ENCODE measurements at places on chromosomes 5 and 9.

DNA sequence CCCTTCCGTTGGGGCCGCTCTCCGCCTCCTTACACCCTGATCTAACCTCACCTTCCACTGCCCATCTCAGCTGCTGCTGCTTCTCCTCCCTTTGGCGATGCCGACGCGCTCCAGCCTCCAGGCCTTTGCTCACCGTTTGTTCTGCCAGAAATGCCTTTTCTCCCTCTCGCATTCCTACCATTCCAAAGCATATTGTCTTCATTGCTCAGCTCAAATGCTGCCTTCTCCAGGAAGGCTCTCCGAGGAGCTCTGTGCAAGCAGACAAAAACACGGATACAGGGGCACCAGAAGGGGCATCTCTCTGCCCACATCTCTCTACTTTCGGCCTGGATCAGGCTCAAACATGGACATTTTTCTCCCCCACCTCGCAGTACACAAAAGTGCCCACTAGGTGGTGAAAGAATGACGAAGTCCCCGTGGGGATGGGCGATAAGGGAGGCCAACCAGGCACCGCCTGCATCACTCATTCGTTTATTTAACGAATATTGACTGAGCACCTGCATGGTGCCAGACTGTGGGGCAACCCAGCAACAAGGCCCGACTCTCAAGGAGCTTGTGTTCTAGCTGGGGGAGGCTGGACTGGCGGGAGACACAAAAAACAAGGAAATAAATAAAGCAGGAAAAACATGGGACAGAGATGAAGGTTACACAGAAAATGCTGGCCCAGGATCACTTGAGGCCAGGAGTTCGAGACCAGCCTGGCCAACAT is 7.3 kb upstream of the GRHPR start:
- DNase-seq: no peak

DNA sequence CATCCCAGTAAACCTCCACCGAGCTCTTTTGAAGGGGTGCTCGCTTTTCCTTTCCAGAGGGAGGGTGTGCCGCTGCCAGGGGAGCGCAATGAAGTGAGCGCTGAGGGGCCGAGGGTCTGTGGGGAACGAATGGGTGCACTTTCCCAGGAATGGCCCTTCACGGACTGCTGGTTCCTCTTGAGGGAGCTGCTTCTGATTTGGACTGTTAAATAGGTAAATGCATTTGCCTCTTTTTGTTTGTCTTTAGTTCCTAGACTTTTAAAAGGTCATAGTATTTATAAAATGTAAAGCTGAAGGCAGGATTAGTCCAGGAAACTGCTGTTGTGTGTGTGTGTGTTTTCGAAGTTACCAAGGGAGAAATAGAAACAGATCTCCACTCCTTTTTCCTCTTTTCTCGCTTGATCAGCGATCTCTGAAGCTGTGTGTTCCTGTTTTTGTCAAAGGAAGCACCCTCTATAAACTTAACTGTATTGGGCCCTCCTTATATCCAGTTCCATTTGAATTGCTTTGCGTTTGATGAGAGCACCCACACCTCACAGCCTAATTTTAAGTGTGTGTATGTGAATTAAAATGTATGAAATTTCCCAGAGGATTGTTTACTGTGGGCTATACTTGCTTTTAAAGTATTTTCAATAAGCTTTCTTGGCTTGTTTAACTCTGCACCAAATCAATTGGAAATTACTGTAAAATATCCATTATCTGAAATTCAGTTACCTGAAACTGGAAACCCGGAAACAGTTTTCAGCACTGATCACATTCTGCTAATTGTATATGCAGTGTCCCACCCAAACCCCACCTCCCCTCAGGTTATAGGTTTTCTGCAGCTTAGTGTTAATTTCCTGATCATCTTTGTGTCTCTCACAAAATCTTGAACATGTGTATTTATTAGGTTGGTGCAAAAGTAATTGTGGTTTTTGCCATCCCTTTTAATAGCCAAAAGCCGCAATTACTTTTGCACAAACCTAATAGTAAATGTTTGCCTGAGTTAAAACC is 966 bp downstream of the SNX2 start:
- DNase-seq: no peak

GRCh38 chr9:97983589-97984187 is 547 bp downstream of the ANP32B start:
- DNase-seq: peak; percentile 91

DNA sequence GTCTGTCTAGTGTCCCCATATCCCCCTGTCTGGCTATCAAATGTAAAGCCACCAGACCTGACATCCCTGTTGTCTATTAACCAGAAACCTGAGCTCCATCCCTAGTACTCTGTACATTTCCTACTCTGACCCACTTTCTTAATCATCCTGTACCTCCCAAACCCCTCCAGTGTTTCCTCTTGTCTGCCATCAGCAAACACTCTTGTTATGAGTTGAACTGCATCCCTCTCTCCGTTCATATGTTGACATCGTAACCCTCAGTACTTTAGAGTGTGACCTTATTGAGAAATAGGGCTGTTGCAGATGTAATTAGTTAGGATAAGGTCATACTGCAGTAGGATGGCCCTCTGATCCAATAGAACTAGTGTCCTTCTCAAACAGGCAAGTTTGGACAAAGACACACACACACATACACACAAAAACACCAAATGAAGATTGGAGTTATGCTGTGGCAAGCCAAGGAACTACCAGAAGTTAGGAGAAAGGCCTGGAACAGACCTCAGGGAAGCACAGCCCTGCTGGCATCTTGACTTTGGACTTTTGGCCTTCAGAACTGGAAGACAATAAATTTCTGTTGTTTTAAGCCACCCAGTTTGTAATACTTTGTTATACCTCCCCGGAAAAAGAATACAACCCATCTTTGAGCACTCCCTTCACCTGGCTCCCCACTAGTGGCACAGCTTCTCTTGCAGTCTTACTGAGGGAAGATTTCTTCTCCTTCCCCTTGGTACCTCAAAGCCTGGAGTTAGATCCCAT is 180.0 kb upstream of the PTGER4 start:
- DNase-seq: no peak

DNA sequence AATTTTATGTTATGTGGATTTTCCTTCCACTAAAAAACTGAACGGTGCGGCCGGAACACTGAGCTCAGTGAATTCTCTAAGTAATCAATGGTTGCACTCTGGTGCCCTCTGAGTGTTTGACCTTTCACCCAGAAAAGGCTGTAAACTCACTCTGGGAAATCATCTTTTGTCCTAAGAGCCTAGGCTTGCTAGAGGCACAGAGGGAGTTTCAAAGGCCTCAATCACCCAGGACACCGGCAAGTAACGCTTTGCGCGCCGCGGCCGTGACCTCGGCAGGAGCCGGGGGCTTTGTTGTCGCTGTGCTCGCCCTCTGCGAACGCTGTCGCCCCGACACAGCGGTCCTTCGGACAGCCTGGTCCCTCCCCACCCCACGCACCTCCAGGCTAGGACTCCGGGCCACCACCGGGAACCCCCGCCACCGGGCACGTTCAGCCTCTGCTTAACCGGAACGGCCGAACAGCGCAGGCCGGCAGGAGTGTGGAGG is 703 bp downstream of the ISCA1 start:
- no peak for DNase-seq

DNA sequence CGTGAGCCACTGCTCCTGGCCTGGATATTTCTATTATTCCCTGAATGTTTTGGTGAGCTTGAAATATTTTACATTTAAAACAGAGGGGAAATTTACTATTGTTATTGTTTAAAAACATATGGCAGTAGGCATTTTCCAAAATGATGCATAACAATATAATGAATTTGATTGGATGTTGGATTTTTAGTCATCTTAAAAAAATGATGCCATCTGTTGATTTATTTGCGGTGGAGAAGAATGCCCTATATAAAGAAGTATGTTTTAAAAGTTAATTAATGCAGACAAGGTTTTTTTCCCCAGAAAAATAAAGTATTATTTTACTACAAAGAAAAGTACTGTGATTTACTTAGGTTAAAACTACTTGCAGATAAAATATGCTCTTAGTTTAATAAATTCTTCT is 33.4 kb upstream of the ARRDC3 start:
- no peak for DNase-seq

DNA sequence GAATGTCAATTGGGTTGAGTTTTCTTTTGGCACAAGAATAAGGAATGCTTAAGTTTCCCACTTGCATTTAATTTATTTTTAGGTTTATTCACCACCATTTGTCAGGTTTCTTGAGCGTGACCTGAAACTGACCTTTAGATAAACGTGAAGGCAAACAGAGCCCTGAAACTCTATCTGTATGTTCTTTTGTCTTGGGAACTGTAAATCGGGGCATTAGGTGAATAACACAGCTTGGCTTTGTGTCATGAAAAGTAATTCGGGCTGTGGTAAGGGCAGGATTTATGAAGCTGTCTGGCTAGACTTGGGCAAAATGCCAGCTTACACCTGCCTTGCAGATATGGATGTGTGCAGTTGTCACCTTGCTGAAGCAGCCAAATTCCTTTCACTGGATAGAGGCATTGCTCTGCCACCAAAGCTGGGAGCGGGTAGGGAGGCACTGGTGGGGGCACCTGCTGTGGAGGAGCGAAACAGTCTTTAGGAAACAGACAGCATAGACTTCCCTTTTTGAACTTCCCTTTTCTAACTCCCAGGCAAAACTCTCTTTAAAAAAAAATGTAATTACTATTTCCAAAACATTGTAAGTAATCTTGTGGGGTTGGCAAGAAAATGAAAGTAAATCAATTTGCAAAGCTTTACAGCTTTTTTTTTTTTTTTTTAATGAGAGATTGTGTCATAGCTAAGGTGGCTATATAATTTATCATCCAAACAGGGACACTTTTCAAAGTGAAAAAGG is 545.2 kb downstream of the CSNK1G3 start:
- no peak for DNase-seq

GRCh38 chr5:92998456-92998855 is 582.6 kb downstream of the NR2F1-AS1 start:
- no peak for DNase-seq

DNA sequence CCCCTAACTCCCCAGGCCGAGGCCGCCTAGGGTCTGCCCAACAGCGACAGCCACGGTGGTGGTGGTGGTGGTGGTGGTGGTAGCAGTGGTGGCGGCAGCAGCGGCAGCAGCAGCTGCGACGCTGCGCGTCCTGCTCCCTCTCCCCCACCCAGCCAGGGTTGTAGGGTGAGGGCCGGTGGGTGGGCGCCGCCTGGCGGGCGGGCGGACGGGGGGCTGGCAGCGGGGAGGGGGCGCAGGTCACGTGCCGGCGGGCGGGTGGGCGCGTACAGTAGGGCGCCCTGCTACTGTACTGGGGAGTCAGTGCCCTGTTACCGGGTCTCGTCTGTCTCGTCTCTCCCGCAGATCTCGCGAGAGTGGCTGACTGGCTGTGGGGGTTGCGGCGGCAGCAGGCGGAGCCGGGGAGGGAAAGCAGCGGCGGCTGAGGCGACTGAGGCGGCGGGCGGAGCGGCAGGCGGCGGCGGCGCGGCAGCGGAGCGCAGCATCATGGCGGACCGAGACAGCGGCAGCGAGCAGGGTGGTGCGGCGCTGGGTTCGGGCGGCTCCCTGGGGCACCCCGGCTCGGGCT is at the start of gene PURA:
TSS of gene PURA (plus strand) at position 411 of the 565 bp plus-strand sequence. CDS start at position 484, 73 bp downstream.
- DNase-seq: peak; percentile 98

- no peak for DNase-seq
Observed at GRCh38 chr5:55004729-55005128, 19.3 kb upstream of the GZMK start.

DNA sequence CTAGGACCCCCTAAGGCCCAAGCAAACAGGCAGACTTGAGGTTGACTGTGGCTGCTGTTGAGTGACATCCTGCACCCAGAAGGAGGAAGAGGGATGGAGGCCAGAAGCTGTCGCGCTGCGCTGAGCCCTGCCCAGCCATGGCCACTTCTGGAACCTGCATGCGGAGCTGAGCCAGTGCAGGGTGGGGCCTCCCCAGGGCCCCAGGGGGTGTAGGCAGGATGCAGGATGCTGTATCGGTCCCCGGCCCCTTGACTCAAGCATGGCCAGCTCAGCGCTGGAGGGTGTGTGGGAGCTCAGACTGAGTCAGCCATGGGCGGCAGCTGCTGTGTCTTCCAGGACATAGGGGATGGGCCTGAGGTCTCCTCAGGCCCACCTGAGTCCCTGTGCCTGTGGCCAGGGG is 26.9 kb downstream of the GLT6D1 start:
- DNase-seq: no peak
